HAP-1 (cell line): ENCODE measurements at places on chromosomes 4 and X.
A peak's percentile ranks its signal among the peaks of the same experiment; 100 is the strongest.

GRCh38 chr4:123889507-123889906 is 492.9 kb downstream of the SPRY1 start:
- DNase-seq, result no peak

DNA sequence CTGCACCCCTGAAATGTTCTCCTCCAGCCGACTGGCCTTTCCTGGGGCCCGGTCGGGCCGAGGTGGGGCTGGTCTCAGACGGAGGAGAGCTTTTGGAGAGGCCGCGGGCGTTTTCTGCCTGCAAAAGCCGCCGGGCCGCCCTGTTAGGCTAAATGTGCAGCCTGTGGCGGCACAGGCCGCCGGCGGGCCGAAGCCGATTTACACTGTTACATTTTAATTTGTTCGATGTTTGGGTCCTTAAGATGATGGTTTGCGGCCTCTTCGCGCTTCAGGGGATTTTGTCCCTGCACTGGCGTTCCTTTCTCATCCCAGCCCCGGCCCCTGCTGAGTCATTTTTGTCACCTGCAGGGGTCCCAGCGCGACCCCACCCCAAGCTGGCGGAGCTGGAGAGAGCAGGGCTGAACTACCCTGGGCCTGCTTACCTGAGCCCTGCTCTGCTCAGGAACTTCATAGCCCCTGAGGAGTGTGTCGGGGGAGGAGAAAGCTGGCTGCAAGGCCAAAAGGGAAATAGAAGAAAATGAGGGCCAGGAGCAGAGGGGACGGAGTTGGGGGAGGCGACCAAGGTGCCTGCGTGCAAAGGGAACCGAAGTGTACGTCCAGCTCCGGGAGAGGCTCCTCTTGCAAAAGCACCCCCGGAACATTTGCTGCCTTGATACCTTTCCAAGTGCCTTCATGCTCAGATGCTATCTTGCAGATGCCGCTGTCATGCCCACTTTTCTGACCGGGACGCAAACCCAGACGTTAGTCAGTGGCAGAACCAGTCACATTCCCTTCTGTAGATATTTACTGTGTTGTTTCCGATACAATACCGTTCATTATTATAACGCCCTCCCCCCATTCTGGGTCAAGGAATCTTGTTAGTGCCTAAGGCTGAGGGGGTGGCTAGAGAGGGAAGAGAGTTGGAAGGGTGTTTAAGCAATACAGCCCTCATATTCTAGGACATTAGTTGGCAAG is 977 bp upstream of the RBBP7 start:
- DNase-seq, result peak; percentile 28

- no peak for DNase-seq
Observed at GRCh38 chr4:15116509-15117079, 114.3 kb downstream of the CPEB2 start.

- no peak for DNase-seq
Observed at GRCh38 chr4:126233483-126233882, 918.7 kb downstream of the FAT4 start.

- DNase-seq, result no peak
Observed at GRCh38 chr4:80631861-80632260, 296.3 kb downstream of the CFAP299 start.

GRCh38 chr4:106766519-106766918 is 269.6 kb downstream of the DKK2 start:
- no peak for DNase-seq

DNA sequence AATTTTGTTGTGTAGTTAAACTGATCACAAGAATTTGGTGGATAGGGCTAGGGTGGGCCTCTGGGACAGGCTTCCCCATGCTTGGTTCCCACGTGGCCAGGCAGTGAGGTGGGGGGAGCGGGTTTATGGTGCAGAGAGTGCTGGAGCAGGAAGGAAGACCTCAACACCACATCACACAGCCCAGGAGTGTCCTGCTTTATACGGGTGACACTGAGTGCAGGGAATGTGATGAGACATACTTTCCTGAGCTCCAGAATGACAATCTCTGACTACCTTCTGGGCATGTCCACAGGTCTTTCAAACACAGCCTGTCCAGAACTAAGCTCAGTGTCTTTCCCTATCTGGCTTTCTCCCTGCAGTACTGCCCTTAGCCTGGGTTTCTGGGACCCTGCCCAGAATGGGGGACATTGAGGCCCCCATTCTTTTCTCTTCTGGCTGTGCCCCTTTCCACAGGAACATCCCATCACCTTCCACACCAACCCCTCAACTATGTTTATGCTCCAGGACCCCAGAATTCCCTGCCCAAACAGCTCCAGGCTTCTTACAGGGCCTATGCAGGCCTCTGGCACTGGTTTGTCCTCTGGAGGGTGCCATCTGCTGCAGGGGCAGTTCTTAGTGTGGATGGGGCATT is 36.5 kb upstream of the RASL11B start:
- DNase-seq, result no peak

DNA sequence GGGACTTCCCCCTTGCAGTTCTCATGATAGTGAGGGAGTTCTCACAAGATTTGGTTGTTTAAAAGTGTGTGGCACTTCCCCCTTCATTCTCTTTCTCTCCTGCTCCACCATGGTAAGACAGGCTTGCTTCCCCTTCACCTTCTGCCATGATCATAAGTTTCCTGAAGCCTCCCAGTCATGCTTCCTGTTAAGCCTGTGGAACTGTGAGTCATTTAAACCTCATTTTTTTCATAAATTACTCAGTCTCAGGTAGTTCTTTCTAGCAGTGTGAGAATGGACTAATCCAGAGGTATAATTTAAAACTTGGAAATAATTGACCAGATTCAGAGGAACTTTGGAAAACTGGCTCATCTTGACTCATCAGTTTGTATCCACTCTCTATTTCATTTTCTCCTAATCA is 129.0 kb downstream of the TMEM47 start:
- DNase-seq, result no peak

DNA sequence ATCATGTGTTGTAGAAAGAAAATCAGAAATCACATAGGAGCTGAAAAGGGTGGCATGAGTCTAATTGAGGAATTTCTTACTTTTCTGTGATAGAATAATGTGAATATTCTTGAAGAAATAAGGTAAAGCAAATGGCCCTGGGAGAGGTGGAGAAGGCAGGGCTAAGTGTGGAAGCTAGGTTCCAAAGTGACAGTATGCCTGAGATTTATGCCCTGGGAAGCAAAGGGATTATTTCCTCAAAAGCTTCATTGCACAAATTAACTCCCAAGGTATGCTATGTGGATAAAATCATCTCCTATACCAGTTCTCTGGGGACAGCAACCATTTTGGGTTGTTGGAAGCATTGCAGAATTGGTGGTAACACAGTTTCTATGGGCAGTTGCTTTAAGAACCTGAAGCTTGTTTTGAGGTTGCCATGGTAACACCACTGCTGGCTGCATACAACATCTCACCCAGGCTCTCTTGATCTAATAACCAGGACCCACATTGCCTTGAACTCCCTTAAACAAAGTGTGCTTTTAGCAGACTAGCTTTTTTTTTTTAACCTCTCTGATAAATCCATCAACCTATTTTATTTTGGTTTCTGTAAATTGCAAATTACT is 21.0 kb downstream of the MAOA start:
- DNase-seq, result peak; percentile 31

DNA sequence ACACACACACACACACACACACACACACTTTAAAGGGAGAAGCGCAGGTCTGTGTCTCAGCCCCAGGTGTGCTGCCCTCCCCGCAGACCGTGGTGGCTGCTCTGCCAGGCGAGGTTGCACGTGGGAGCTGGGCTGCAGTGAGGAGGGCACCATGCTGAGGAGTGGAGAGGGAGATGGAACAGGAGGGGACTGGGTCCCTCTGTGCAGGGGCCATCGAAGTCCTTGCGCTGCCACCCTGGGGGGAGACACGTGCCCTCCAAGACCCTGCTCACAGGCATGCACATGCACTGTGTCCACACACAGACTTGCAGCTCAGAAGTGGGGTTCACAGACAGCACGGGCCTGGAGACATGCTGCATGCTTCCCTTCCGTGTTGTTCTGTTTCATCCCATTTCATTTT is 65.5 kb upstream of the HGFAC start:
- no peak for DNase-seq

DNA sequence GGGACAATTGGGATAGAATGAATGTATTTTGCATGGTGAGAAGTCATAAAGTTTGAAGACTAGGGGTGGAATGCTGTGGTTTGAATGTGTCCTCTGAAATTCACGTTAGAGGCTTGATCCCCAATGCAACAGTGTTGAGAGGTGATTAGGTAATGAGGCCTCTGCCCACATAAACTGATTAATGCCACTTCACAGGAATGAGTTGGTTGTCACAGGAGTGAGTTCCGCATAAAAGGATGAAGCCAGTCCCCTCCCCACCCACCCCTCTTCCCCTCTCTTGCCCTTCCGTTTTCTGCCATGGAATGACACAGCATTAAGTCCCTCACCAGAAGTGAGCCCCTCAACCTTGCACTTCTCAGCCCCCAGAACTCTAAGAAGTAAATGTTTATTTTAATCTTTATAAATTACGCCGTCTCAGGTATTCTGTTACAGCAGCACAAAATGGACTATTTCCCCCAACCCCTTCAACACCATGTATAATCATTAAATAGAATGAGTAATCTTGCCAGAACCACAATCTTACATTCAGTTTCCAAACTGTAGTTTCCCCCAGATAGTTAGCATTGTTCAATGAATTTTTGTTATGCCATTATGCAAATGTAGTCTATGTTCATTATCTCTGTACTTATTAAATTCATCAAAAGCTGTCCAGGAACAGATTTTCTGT is 5.5 kb upstream of the MMAA start:
- peak; percentile 36 for DNase-seq

- DNase-seq, result no peak
Observed at GRCh38 chr4:184156163-184156920, 61.3 kb downstream of the ENPP6 start.

DNA sequence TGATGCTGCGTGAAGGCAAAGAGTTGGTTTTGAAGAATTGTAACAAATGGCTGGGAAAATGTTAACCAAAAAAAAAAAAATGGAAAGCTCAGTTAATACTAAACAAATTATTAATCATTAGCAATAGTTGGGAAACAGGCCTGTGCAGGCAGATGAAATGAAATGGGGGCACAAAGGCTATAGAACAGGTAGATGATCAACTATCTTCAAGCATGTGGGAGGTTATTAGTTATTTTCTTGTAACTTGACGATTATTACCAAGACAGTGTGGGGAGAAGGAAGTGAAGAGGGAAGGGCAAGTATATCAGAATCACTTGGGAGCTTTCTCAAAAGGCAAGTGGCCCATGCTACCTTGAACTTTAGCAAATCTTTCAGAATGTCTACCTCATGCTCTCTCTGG is 351.9 kb downstream of the BCOR start:
- no peak for DNase-seq

DNA sequence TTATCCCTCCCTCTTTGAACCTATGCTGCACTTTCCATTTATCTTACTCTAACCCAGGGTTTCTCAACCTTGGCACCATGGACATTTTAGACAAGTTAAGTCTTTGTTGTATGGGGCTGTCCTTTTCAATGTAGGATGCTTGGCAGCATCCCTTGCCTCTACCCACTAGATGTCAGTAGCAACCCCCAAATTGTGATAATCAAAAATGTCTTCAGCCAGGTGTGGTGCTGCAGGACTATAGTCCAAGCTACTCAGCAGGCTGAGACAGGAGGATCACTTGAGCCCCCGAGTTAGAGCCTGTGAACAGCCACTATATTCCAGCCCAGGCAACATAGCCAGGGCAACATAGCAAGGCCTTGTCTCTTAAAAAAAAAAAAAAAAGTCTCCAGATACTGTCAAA is 7.0 kb downstream of the LRCH2 start:
- peak; percentile 55 for DNase-seq

DNA sequence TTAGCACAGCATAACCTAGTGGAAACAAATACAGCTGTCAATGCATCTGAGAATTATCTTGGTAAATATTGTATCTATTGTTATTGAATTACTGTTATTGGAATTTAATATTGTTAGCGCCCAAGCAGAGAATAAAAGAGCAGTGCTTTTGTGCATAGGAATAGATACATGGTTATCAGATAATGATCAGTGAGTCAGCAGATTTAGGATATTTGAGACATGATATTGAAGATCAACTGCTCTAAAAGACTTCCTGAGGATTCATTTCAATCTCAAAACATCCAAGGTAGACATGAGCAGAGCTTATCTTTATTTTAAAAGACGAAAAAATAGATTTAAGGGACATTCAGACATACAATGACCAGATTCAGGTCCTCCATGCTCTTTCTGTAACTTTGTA is 10.6 kb upstream of the H2AZ1 start:
- no peak for DNase-seq

DNA sequence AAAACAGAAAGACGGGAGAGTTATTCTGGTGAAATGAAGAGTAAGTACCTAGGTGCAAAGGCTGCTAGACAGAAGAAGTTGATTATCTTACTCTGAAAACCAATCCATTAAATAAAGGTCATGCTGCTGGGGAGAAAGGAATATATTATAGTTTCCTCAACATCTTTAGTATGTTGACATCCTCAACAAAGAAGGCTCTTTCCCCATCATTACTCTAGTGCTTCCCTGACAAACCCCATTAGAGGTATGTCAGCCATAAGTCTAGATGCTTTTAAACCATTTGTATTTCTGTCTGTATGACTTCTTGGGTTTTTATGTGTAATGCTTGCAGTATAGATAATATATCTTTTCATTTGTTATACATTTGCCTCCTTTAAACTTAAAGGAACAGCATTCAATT is 75.9 kb downstream of the ADGRL3 start:
- no peak for DNase-seq

- no peak for DNase-seq
Observed at GRCh38 chr4:126213996-126214395, 899.2 kb downstream of the FAT4 start.

DNA sequence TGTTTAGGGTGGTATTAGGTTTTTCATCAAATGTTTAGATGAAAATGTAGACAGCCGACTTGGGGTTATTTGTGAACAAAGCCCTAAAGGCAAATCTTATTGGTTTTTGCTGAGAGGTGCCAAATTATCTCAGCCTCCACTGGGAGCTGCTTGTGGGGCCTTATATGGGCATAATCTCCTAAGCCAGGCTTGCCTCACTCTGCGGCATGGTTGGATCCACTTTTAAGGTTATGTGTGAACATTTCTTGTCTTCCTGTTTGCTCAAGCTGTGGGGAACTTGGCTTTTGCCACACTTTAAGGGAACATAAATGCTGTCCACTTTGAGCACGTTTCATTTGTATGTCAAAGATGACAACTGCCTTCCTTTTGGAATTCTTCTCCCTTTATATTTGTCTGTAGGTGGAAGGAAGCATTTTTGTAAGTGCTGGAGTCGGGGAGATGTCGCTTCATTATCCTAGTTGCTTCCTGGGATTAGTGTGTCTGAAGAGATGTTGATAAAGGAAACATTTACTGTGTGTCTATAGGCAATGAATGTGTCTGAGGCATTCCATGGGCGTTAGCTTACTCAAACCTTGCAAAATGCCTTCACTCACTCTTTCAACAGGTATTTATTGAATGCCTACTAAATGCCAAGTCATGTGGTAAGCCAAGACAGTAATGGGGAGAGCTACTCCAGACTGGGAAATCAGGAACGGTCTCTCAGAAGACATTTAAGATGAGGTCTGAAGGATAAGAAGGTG is 78.3 kb downstream of the SLC9A6 start:
- DNase-seq, result no peak

- DNase-seq, result peak; percentile 75
Observed at GRCh38 chr4:116358633-116359222, 726.6 kb downstream of the TRAM1L1 start.

- peak; percentile 54 for DNase-seq
Observed at GRCh38 chrX:119391279-119391678, 7.9 kb upstream of the SLC25A43 start.

- peak; percentile 90 for DNase-seq
Observed at GRCh38 chrX:46796574-46797191, 37.8 kb upstream of the SLC9A7 start.

GRCh38 chr4:54226404-54227255 is 2.5 kb upstream of the PDGFRA start:
- no peak for DNase-seq

- DNase-seq, result no peak
Observed at GRCh38 chrX:15475021-15475420, 18.1 kb downstream of the PIR start.
